ENCODE measurements at places on chromosomes 16 and 17. TPM values are rescaled to one million over a fixed set of nuclear protein-coding genes. Genes with fewer than 3 reads are reported as not detected.

The SMTNL2 gene
- 0.50 TPM for total RNA-seq

The CEP131 gene
- 6.8 TPM for total RNA-seq

The CSH1 gene
- total RNA-seq: not detected

The COX6A2 gene
- not detected for total RNA-seq

The GNAO1 gene
- 0.61 TPM for total RNA-seq

The CREBBP gene
- 15.3 TPM for total RNA-seq

The CHD9NB gene
- total RNA-seq: 1.1 TPM

The NR1D1 gene
- 8.2 TPM for total RNA-seq

Measured in A549 treated with Mapracorat at 1 μM for 4 hours (cell line).